Bronchial epithelial cell (primary cell): ENCODE measurements at places on chromosomes 1 and 21.

- DNase-seq, result no peak
Observed at GRCh38 chr1:94899756-94900155, 27.2 kb downstream of the CNN3 start.

DNA sequence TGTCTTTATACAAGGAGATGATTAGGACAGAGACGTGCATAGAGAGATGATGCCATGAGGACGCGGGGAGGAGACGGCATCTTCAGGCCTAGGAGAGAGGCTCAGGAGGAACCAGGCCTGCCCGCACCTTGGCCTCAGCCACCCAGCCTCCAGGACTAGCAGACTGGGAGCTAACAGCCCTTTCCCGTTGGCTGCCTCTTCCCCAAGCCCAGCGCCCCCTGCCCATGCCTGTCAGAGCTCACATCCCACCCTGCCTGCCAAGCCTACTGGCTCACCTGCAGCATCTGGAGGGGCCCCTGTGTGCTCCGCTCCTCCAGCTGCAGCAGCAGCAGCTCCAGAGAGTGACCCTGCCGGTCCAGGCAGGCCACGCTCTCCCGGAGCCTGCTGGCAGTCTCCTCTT, 4.0 kb upstream of the TRIM11 start:
- DNase-seq, result no peak

GRCh38 chr21:15408089-15408488, 321.7 kb upstream of the USP25 start:
- no peak for DNase-seq

GRCh38 chr1:233278631-233279030, 16.9 kb downstream of the PCNX2 start:
- no peak for DNase-seq

- DNase-seq, result no peak
Observed at GRCh38 chr21:44946254-44947041, 6.6 kb downstream of the SLX9 start.

GRCh38 chr1:160407839-160408801, 7.8 kb downstream of the VANGL2 start:
- peak; percentile 83 for DNase-seq

- peak; percentile 51 for DNase-seq
Observed at GRCh38 chr1:160032165-160032820, 503 bp upstream of the PIGM start.

- DNase-seq, result no peak
Observed at GRCh38 chr1:52880206-52880605, 37.6 kb downstream of the ZYG11A start.

DNA sequence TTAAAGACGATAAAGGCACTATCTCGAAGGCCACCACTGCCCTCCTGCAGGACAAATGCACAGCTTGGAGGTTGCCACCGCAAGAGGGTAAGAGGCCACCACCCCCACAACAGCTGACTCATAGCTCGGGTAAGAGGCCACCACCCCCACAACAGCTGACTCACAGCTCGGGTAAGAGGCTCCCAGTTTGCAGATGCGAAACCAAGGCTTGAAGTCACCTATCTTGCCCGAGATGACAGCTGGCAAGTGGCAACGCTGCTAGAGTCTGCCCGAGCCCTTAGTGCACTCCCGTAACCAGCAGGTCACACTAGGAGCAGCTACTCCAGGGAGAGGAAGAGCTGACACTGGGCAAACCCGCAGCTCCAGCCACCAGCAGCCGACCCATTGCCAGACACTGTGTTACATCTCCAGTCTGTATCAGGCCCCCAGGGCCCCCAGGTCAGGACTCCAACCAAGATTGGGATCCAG, 17.1 kb upstream of the SPSB1 start:
- DNase-seq, result peak; percentile 85

DNA sequence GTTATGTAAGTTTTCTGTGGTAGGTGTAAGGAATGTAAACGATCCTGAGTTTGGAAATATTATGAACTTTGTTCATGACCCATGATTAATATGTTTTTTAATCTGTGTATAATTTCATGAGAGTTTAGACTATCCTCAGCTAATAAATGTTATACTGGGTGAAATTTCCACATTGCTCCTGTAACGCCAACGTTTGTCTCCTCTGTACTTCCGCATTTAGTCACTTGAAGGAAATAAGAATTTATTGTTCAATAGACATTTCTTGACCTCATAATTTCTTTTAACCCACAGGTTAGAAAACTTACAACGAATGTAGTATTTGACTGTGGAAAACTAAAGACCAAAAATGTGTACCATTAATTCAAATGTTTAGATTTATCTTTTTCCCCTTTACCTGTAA, 876 bp downstream of the KCNJ15 start:
- no peak for DNase-seq

GRCh38 chr1:6026095-6026809, 19.4 kb upstream of the KCNAB2 start:
- DNase-seq, result peak; percentile 36

DNA sequence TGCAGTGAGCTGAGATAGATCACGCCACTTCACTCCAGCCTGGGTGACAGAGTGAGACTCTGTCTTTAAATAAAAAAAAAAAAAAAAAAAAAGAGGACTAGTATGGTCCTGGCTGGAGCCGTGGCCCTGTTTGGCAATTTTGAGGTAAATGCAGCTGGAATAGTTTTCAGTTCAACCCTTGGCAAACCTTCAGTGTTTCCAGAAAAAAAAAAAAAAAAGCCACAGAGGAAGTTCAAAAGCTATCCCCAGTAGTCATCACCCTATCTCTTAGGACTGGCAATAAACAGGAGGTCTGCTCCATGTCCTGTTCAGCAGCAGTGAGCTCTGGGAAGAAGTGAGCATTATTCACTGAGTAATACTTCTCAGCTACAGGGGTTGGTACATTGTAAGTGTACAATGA, 56.8 kb upstream of the ERRFI1 start:
- DNase-seq, result no peak

DNA sequence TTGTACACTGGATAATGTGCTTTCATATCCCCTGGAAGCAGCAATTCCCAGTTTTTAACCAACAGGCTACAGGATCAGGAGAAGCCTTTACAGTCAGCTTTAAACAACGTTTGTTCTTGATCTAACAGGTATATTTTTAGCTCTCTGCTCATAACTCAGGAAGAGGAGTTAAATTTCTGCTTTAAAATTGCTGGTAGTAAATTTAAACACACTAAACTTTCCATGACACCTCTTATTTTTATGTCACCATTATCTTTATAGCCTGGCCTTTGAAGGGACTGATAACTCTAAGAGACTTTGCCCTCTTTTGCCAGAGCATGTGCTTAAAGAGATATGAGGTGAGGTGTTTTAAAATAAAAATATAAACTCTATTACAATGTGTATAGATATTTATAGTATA, 119.6 kb upstream of the BRINP3 start:
- DNase-seq, result no peak

DNA sequence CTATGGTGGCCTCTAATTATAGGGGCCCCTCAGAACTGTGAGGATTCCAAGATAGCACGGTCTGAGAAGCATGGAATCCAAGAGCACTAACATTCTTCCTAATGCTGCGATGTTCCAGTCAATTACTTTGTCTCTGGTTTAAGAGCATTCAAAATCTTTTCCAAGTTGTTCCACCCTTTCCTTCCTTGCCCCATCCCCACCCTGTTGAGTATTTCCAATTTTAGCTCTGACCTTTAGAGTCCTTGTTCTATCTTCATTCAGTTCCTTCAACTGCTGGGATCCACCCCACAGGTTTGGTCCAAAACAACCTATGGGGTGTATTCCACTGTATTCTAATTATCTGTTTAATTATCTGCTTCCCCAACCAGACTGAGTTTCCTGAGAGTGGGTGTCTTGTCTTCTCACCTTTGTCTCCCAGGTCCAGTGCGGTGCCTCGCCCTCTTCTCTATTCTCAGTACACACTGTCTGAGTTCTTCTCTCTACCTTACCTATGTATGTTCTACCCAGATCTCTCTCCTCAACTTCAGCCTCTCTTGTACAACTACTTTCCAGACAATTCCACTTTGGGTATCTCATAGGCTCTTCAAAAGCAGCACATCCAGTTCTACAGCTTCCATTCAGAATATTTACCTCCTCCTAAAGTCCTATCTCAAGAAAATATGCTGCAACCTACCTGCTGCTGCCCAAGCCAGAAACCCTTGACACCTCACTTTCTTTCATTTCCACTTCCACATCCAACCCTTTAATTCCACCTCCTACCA, 25.0 kb upstream of the BCL9 start:
- no peak for DNase-seq

- DNase-seq, result peak; percentile 8
Observed at GRCh38 chr1:37098237-37098636, 63.9 kb upstream of the GRIK3 start.

DNA sequence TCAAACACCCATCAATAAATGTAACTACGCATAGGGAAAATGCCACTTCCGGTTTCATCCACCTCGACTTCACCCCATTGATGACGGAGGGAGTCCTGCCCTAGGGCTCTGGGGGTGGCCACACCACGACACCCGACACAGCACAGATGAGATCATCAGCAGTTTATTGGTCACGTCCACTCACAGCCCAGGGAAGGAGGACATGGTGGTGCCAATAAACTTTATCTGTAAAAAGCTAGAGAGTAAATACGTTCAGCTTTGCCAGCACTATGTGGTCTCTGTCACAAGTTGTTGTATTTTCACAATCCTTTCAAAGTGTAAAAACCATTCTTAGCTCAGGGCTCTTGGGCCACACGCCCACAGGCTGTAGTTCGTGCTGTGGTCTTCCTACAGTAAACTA, 16.3 kb downstream of the SETD4 start:
- DNase-seq, result no peak

DNA sequence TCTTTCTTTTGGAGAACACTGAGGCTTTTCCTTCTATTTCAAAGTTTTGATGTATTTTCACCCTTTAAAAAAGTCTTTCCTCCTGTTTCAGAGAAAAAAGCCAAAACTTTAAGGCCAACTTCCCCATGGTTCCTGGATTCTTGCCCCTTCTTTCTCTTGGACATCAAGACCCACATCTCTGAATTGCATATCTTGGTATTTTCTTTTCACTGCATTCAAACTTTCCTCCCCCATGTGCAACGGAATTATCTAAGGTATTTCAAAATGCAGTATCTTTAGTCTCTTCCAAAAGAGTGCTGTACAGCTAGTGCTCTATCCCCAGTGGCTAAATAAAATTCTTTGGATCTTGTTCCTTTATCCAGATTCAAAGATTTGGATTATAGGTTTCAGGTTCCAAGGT, 81.1 kb upstream of the TSPAN2 start:
- no peak for DNase-seq

- DNase-seq, result peak; percentile 0
Observed at GRCh38 chr1:37028981-37029617, 5.2 kb downstream of the GRIK3 start.

DNA sequence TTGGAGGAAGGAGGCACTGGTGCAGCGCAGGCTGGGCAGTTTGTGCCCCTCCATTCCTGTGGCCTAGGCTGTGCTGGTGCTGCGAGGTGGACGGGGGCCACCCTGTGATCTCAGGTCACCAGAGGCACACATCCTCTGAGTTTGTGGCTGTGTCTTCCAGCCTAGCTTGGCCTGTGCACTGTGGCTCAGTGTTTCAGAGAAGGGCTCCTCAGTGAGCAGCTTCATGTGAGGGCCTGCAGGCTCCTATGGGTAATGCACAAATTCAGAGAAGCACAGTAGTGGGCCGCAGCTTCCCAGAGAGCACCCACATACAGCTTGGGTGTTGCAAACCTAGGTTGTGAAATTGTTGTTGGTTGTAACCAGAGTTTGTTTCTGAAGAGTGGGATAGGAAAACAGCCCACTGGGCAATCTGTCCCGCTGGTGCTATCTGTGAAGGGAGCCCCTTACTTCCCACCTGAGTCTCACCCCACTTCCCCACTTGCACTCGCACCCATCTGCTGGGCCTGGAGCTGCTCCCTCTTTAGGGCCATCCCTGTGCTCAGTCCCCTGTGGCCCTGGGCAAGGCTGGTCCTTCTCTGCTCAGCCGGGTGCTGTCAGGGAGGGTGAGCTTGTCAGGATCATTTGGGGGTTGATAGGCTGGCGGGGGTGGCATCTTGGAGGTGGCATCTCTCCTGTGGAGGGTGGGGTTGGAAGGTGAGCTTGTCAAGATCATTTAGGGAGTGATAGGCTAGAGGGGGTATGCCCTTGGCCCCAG, 30.2 kb downstream of the SNAP47 start:
- DNase-seq, result no peak

DNA sequence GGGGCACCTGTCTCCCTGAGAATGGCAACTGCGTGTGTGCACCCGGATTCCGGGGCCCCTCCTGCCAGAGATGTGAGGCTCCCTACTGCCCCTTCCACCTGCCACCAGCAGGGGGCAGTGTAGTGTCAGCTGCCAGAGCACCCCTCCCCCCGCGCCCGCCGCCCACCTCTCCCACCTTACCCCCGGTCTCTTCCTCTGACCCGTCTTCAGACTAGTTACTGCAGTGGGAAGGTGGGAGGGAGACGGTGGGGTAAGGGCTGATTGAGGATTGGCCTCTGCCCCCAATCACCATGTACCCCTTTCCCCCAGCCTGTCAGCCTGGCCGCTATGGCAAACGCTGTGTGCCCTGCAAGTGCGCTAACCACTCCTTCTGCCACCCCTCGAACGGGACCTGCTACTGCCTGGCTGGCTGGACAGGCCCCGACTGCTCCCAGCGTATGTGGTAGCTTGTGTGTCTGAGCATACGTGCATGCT, 10.1 kb upstream of the LRRC71 start:
- DNase-seq, result no peak

- no peak for DNase-seq
Observed at GRCh38 chr1:231369282-231369681, 31.2 kb downstream of the SPRTN start.

- DNase-seq, result no peak
Observed at GRCh38 chr1:187641463-187641862, 812.7 kb downstream of the PLA2G4A start.

- peak; percentile 80 for DNase-seq
Observed at GRCh38 chr1:113538225-113538624, 147.9 kb downstream of the MAGI3 start.

DNA sequence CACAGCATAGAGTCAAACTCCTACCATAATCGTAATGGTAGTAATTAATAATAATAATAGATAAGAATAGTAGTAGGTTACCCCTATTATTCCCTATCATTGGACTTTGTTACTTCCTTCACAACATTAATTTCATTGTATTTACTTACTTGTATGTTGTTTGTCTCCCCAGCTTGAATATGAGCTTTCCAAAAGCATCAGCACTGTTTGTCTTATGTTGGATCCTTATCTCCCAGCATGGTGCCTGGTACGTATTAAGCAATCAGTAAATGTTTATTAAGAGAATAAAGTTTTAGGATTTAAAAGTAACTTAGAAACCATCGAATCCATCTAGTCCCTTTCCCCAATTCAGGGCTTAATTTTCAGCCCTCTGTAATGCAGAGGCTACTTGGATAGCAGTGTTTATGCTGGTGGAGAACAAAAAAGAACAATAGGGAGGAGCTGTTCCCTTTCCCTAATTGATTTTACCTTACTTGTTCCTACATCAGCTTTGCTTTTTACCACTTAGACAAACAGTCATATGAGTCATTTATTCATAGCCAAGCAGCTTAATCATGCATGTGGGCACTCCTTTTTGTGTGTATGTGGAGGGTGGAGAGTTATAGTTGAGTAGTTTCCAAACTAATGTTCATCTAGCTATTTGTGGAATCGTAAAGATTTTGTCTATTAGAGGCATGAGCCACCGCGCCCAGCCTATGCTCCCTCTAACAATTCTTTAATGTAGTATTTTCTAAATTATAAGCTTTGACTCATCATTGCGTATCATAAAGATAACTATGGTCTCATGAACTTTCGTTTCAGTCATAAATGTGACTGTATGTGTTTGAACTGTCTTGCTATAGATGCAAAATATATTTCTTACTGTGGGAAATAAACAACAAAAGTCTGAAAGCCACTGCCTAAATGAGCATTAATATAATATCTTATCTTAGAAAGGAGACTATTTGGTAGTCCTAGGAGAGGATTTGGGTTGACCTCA, 20.9 kb upstream of the DR1 start:
- peak; percentile 95 for DNase-seq

GRCh38 chr1:205832326-205832751, 17.6 kb downstream of the PM20D1 start:
- no peak for DNase-seq
